NCI-H774 (cell line): ENCODE measurements at places on chromosomes 13 and 19.

DNA sequence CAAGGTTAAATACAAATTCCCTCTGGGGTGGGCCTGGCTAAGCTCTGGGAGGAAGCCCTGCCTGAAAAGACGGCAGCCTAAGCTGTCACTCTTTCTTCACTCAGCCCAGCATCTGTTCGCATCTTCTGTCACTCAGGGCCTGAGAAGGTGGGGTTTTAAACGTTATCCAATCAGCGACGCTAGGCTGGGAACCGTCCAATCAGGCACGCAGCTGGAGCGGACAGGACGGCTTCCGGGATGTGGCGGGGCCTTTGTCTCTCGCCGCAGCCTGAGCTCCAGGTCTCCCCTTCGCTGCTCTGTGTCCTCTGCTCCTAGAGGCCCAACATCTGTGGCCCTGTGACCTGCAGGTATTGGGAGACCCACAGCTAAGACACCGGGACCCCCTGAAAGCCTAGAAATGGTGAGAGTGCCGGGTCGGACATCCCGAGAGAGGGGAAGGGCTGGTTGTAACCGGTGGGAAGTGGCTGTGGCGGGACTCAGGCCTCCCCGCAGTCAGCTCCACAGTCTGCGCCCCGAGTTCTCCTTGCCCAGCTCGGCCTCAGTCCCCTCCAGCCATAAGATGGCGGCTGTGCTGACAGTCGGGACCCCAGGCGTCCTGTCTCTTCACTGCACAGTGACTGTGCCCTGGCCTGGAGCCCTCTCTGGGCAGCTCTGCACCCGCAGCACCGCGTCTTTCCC is at the start of gene ZNF431:
Gene ZNF431 (plus strand): TSS at position 254 of the 678 bp plus-strand sequence. CDS start 144 bp downstream, at position 398.
- DNase-seq = peak; percentile 93

GRCh38 chr13:63305641-63306133 is 1890.0 kb upstream of the PCDH20 start:
- no peak for DNase-seq

GRCh38 chr19:49639401-49640112 is 386 bp downstream of the RRAS start:
- no peak for DNase-seq

DNA sequence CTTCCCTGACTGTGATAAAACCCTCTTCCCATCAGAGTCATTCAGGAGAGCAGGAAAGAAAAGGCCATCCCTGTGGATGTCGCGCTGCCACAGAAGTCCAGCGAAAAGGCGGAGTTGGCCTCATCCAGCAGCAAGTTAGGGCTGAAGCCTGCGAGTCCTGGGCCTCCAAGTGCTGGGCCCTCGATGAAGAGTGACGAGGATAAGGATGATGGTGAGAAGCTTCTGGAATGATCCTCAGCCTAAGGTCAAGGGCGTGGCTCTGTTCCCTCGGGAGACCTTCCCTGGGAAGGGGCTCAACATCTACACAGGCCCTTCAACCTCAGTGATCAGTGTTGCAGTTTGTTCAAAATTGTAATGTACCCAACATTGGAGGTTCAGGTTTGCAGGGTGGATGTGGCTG is 22.3 kb downstream of the TEX29 start:
- no peak for DNase-seq

GRCh38 chr13:103514619-103515018 is 448.4 kb upstream of the SLC10A2 start:
- no peak for DNase-seq

DNA sequence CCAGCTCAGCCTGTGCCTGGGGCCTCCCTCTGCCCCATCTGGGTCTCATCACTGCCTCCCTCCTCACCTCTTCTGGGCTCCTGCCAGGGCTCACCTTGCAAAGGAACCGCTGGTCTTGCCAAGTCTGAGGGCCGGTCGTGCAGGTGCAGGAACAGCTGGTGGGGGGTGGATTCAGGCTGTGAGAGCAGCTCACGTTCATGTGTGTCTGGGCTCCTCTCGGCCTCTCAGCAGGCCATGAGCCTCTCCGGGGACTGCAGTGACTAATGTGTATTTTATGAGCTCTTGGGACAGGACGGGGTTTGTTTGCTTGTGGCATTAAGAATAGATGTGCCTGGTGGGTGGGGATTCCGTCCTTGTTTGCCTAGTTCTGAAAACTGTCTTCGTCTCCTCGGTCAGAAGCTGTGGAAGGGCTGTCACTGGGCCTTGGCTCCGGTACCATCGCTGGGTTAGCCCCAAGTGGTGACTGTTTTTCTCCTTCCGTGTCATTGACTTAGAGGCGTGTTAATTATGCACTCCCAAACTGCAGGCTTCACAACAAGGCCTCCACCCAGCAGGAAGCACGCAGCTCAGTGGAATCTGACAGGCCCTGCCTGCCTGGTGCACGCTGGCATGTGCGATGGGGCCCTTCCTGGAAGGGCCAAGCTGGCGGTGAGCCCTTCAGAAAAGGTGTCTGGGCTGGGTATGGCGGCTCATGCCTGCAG is 77.6 kb downstream of the KDM4B start:
- peak; percentile 80 for DNase-seq

GRCh38 chr13:42549552-42549936 is 24.4 kb upstream of the TNFSF11 start:
- DNase-seq = no peak

GRCh38 chr13:39013462-39013861 is 22.8 kb upstream of the STOML3 start:
- no peak for DNase-seq

GRCh38 chr19:1690699-1691307 is 38.4 kb upstream of the TCF3 start:
- DNase-seq = no peak
